ENCODE measurements at places on chromosomes 7 and 10.

GRCh38 chr10:4981722-4982471, 18.7 kb downstream of the AKR1C1 start:
- DNase-seq, result no peak

DNA sequence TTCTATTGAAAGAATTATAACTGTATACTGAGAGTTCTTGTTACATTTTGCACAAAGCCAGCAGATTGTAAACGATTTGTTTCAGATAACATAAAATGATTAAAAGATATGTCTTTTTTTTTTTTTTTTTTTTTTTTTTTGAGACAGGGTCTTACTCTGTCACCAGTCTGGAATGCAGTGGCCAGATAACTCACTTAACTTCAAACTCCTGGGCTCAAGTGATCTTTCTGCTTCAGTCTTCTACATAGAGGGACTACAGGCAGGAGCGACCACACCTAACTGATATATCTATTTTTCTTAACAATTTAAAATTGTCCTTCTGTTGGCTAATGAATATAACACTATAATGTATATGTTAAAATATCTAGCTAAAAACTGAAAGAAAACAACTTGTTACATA, 317.3 kb upstream of the CACNA2D1 start:
- no peak for DNase-seq

- no peak for DNase-seq
These were observed 54.4 kb downstream of the ESYT2 start for GRCh38 chr7:158774952-158775351.

GRCh38 chr7:5424749-5425506, 1.3 kb upstream of the TNRC18 start:
- no peak for DNase-seq

DNA sequence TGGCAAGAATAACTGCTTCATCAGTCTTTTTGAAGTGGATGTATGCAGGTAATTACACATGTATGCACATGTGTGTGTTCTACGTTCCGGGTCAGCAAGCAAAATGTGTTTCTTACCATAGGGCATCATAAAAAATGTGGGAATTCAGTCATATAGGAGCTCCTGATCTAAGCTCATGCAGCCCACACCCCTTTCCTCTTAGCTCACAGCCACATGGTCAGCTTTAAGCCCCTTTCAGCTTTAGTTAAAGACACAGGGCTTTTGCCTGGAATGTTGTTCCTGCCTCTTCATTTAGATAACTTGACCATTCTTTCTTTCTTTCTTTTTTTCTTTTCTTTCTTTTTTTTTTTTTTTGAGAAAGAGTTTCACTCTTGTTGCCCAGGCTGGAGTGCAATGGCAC, 258.1 kb downstream of the RPS24 start:
- no peak for DNase-seq

- DNase-seq, result no peak
These were observed 19.9 kb downstream of the CASD1 start for GRCh38 chr7:94529516-94529915.

GRCh38 chr10:102975483-102976379, 57.6 kb downstream of the CNNM2 start:
- DNase-seq, result no peak

DNA sequence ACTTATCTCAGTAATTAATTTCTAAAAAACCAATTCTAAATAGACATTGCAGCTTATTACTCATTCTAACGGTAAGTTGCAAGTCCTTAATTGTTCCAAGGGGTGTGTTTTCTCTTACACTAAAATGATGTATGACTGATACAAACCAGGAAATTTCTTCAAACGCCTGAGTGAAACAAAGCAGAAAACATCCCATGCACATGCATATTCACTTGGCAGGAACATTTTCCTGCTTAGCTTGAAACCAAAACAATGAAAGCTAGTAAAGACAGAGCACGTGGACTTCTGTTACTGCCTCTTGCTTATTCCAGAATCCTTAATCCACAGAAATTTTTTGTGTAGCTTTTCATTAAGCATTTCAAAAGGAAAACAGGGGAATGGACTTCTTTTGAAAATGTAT, 187.7 kb downstream of the MTERF1 start:
- no peak for DNase-seq

Measured in T follicular helper cell (primary cell).